ENCODE measurements at places on chromosomes 2 and 18.

DNA sequence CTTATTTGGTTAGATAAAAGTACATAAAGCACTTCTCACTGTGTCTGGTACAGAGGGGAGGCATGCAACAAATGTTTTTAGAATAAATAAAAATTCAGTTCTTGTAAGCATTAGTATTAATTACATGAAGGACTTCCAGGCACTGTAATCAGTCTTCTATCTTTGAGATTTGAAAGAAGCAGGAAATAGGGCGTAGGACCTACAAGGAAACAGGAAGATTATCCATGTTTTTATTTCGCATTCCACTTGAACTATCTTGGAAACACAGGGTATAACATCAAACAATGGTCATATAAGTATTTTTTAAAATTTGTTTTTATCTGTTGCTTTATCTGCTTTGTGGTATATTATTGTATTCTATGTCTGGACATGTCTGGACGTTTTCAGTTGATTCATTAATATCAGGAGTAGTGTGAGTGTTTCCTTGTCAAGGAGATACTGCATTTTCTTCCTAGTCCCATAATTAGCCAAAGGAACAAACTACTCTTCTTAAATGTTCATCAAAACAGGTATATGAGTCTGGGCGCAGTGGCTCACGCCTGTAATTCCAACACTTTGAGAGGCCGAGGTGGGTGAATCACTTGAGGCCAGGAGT lies 32.5 kb downstream of the BMPR2 start:
- no peak for DNase-seq

- no peak for DNase-seq
Measured at GRCh38 chr2:41896186-41896846, 151.5 kb upstream of the PKDCC start.

DNA sequence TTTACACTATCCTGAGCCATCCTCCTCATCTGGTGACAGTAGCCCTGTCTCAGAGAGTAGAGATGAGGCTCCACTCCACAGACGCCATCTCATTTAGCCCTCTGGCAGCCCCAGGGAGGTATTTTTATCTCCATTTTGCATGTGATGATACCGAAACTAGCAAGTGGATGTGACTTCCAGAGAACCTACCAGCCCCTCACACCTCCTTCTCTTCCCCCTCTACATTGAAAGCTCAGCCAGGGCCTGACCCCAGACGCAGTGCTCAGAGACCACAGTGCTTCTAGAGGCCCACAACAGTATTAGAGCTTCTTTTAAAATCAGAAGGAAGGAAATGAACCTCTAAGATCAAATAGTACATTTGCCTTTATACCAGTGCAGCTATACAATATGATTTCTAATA lies 8.3 kb downstream of the GYPC start:
- DNase-seq: no peak

DNA sequence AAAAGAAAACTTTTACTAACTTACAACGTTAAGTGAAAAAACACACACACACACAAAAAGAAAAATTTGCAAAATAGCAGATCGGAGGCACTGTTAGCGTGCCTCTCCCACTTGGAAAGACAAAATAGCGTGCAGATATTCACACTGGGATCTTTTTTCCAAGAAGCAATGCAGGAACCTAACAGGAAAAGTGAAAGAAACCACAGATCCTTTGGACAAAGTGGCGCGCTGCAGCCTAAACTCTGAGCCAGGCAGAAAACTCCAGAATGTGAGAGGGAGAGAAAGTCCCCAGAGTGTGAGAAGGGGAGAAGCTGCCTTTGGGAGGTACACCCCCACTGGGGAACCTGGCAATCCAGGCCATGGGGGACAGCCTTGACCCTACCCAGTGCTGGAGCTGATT lies 70.7 kb upstream of the SERPINE2 start:
- DNase-seq: no peak

GRCh38 chr2:25856377-25856776 lies 21.9 kb downstream of the ASXL2 start:
- DNase-seq: peak; percentile 15

DNA sequence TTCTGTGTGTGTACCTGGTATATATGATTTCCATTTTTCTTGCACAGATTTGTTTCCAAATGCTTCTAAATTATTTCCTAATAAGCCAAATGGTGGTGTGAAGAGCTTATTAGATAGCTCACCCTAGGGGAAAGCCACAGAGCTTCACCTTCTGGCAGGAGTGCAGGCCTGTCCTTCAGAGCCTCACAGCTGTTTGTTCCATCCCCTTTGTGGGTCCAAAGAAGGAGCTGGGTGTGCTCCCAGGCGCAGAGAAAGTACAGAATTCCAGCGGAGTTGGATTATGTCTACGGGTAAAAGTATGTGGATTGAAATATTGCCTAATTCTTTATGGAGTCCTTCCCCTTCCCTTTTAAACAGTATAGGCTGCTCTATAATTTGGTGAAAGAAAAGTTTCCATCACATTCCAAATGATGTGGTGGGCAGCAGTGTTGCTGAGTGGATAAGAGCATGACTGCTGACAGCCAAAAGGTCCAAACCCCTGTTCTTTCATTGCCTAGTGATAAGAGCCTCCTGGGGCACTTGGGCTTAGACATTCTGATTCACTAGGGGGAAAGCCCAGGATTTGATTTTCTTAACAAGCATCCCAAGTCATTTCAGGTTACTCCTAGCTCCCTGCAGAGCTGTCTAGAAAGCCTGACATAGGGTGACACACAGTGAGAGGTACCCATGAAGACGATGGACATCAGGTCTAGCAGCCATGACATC lies 86.6 kb downstream of the WDSUB1 start:
- DNase-seq: no peak

DNA sequence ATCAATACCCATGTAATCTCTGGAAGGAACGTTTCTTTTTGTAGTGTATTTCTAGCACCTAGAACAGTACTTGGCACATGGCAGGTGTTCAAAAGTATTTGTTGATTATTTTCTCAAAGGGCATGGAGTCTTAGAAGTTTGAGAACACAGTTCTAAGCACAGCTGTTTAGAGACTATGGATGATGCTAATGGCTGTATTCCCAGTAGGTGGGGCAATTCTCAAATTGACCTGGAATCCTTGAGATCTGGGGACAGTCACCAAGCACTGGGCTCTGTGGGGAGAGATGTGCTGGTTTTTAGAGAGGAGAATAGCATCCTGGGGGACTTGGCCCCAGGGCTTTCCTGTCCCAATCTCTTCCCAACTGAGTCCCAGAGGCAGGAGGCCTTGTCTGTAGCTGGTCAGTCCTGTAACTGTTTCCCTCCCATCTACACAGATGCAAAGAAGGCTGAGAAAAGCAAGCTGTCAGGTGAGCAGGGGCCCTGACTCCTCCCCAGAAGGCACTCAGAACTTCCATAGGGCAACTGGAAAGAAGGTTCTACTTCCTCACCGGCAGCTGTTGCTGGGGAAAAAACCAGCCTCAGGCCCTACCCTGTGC lies 17.5 kb upstream of the IL36G start:
- no peak for DNase-seq

DNA sequence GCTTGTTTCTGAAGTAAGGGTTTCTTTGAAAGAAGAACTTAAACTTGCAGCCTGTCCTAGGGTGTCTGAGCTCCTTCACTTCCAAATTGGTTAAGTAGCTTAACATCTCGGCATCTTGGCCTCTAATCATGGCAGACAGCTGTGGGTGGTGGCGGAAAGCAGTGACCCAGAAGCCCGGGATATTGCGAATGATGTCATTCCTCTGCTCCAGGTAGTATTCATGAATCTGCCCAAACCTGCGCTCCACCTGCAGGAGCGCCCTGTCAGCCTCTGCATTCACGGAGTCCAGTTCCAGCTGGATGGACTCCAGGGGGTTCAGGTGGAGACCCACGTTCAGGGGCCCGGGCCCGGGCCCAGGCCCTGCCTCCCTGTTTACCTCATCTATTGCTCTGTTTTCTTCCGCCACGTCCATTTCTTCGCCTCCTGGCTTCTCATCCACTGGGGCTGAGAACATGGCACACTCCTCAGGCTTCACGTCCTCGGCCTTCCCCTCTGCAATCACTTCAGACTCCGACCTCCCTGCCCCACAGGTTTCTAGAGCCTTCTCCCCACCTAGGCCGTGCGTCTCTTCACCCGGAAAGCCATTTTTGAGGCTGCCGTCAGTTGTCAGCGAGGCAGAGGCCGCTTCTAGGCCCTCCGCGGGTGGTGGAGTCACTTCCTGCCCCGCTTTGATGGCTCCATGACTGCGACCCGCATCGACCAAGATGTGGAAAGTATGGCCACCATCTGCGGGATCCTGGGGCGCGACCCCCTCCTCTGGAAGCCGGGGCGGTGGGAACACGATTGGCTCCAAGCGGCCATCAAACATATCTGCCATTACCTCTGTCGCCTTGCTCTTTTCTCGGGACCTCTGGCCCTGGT lies 569 bp downstream of the TSPYL6 start:
- no peak for DNase-seq

GRCh38 chr2:3282056-3282998 lies 95.3 kb downstream of the EIPR1 start:
- no peak for DNase-seq

DNA sequence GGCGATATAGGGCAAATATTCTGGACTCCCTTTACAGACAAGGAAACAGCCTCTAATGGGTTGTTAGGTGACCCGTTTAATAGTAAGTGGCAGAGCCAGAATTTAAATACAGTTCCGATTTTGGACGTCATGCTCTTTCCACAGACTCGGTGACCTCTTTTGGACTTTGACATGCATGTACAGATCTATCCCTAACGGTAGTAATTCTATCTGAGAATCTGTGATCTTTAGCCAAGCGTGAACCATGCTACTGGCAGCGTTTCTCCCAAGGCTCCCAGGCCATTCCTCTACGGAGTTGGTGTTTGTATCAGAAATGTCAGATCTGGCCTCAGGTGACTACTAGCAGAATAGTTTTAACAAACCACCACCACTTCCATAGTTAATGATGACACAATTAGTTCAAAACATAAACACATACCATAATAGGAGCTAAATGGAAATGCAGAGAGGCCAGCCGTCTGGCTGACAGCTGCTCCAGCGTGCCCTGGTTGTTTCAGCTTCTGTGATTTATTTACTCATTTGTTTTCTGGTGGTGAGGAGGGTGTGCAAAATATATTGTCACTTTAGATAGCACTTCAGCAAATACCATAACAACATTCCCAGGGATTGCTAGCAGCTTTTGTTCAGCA lies 304.6 kb upstream of the LYPD1 start:
- DNase-seq: no peak

- DNase-seq: no peak
Measured at GRCh38 chr18:78579854-78580577, 399.6 kb upstream of the SALL3 start.

DNA sequence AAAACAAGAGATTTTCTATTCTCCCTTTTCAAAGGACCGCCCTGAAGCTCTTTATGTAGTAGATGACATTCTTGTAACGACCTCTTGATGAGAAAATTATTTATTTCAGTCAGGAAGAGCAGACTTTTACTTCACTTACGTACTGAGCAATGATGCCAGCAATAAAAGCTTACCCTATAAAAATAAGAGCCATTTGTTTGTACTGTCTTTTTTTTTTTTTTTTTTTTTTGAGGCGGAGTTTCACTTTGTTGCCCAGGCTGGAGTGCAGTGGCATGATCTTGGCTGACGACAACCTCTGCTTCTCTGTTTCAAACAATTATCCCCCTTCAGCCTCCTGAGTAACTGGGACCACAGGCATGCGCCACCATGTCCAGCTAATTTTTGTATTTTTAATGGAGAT lies 39.2 kb downstream of the CRIM1 start:
- no peak for DNase-seq

DNA sequence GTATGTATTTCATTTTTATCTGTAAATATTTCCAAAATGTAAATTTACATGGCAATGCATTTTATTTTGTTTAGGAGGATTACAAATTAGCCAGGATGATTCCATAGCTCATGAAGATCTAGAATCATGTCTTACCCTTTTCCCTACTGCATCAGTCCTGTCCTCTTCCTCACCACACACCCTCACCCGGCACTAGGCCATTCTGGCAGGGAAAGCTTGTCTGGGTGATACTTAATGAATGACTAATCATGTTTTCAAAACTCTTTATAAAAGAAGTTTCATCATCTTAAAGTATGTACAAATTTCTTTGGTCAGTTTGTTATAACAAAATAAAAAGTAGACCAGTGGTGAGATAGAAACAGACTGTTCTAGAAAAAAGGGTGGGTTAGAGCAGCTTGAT lies 283.3 kb upstream of the VWC2L start:
- no peak for DNase-seq

DNA sequence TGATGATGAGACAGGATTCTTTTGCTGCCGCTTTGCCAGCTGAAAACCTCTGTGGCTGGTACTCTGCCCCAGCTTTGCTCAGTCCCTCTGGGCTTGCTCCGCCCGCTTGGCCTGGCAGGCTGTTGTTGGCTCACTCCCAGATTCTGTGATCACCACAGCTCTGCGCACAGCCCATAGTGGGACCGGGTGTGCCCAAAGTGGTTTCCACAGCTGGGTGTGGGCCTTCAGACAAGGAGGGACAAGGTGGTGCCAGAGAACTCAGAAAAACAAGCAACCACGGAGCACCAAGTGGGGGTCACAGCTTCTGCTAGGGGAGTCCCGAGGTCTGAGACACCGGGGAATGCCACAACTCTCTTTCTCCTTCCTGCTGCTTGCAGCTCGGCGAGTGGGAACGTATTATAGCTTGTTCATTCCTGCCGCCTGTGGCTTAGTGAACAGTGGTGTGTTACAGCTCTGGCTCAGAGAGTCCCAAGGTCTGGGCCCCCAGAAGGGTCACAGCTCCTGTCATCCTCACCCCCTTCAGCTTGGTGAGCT lies 9.2 kb upstream of the KYNU start:
- DNase-seq: no peak

- no peak for DNase-seq
Measured at GRCh38 chr18:36141576-36141975, 11.9 kb downstream of the ELP2 start.

GRCh38 chr2:103525756-103526155 lies 763.9 kb downstream of the TMEM182 start:
- no peak for DNase-seq

DNA sequence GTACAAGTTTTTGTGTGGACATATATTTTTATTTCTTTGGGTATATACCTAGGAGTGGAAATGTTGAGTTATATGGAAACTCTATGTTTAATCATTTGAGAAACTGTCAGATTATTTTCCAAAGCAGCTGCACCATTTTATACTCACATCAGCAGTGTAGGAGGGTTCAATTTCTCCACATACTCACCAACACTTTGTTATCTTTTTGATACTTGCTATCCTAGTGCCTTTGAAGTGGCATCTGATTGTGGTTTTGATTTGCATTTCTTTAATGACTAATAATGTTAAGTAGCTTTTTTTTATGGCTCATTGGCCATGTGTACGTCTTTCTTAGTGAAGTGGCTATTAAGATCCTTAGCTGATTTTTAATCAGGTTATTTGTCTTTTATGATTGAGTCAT lies 64.7 kb upstream of the SLC8A1 start:
- no peak for DNase-seq

DNA sequence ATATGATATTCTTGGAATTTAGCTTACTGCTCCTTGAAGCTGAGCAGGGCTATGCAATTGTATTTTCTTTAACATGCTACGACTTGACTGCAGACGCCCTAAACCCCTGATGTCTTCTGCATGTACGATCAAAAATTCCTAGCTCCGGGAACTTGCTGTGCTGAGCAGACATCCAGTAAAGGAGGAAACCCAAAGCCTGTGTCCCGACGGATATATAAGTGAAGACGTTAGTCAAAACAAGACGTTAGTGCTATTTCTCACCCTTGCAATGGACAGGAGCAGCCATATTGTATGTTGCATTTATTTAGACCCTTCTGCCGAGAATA lies 51.5 kb downstream of the SETBP1 start:
- no peak for DNase-seq
